ENCODE measurements at places on chromosomes 11 and 22.

DNA sequence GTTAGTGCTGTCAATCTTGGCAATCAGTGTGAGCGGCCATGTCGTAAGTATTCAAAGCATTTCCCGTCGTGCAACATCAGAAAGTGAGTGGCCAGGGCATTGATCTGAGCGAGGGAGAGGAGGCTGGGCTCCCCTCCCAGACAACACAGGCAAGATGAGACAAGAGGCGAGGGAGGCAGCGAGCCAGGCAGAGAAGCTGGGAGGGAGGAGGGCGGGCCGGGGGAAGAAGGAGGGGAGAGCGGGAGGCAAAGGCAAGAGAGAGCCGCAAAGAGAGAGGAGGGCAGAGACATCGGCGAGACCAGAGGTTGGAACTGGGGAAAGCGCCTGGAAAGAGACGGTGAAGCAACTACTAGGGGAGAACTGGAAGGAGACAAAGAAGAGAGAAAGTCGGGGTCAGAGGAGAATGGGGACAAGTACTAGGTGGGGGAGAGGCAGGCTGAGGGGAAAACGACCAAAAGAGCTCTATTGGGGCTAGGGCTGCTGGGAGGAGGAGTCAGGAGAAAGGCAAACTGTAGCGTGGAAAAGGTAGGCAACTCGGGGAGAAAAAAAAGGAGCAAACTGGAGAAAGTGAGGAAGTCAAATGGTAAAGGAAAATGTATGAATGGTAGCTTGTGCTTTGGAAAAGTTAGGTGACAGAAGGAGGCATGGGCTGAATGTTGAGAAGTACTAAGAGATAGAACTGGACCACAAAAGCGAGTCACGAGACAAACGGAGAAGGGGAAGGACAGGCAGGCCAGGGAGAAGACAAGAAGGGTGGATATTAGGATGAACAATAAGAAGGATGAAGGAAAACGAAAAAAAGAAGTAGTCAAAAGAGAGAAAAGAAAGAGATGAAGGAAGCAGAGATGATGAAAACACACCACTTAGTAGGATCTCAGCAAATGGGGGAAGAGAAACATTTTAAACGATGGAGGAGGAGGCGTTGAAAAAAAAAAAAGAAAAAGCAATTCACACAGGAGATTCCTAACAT, 130.5 kb upstream of the C11orf58 start:
- DNase-seq: no peak

DNA sequence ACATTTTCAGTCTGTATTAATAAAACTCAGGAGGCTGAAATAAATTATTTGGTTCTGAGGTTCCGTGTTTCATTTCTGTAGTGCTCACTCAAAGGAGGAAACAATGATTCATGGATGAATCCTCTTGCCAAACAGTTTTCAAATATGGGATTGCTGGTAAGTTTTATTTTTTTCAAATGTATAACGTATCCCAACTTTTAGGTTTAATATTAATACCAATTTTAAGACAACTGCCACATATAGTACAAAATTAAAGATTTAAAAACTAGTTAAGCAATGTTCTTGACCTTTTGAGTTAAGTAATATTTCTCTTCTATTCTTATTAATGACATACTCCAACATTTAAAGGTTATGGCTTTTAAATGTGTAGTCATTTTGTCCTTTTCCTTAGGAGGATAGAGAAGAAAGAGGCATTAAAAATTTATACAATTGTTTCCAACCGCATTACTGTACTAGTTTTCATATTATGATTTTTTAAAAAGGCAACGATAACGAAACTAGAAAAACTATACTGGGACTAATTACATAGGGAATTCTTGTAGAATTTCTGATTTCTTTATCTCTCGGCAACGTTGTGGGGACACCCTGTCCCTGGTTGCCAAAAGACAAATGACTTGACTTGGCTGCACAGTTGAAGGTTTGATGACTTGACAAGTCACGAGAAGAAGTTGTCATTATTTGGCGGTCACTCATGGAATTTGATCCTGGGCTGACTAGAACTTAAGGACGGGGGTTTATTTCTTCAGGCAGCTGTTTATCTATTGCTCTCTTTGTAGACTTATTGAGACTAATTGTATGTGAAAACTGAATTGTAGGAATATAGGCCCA, 69.1 kb upstream of the ADSL start:
- DNase-seq: peak; percentile 52

DNA sequence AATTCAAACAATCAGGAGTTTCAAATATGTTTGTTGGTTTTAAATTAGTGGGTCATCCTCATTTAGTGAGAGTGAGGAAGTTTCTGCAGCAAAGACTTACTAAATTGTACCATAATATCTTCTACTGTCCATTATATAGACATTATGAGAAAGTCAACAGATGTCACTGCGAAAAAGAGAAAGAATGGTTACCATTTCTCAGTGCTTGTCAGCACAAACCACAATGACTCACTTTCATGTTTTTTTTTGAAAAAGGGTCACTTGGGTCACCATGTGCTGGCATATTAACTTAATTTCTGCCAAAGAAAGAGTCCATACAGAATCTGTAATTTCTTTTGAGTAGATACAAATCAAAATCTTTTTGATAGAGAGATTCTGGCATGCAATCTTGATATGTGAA, 924.6 kb upstream of the FAT3 start:
- DNase-seq: no peak

- no peak for DNase-seq
Observed at GRCh38 chr11:103257360-103257759, 148.1 kb downstream of the DYNC2H1 start.

GRCh38 chr11:65502274-65502554, 3.4 kb downstream of the MALAT1 start:
- peak; percentile 47 for DNase-seq

GRCh38 chr22:47062126-47062525, 299.7 kb downstream of the TBC1D22A start:
- DNase-seq: no peak

- no peak for DNase-seq
Observed at GRCh38 chr11:95845167-95845566, 54.9 kb downstream of the CEP57 start.

- DNase-seq: no peak
Observed at GRCh38 chr11:15662285-15662684, 547.6 kb downstream of the INSC start.

GRCh38 chr11:79157738-79158137, 283.1 kb downstream of the TENM4 start:
- no peak for DNase-seq

- no peak for DNase-seq
Observed at GRCh38 chr11:109267293-109268095, 154.5 kb upstream of the C11orf87 start.

- DNase-seq: no peak
Observed at GRCh38 chr11:120184946-120185705, 25.7 kb upstream of the OAF start.

DNA sequence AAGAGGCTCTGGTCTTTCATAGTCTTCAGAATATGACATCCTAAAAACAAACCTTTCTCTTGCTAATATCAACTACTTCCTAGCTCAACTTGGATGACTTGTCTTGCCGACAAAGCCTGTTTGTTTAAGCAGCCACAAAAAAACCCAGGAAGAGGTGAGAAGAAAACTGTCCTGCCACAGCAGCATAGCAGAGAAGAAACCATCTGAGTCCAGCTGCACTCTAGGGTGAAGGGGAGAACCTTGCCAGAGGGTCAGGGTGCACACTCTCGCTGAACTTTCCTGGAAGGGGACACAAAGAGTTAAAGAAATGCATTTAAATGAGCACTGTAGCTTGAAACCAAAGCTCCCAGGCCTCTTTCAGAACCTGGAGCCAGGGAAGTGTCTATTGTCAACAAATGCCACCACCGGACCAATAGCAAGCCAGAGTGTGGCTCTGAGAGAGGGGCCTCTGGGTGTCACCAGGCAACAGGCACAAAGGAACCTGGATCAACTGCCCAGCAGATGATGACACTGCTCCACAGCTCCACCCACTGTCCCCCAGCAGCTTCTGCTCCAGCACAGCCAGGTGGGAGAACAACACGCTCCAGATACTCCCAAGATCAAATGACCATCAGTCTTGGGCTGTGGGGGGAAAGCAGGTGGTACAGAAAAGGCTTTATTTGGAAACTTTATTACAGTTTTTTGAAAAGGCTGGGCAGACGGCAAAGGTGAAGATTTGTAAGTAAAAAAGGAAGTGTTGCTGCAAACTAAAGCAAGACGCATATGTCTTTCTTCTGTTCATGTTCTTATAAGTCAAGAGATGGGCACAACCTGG, 105.7 kb downstream of the RASSF10 start:
- DNase-seq: no peak

- DNase-seq: peak; percentile 94
Observed at GRCh38 chr11:503179-503981, 3.7 kb downstream of the RNH1 start.

GRCh38 chr11:110349138-110349996, 53.0 kb upstream of the RDX start:
- peak; percentile 93 for DNase-seq
